NCI-H226 (cell line): ENCODE measurements at places on chromosomes 4 and X.

DNA sequence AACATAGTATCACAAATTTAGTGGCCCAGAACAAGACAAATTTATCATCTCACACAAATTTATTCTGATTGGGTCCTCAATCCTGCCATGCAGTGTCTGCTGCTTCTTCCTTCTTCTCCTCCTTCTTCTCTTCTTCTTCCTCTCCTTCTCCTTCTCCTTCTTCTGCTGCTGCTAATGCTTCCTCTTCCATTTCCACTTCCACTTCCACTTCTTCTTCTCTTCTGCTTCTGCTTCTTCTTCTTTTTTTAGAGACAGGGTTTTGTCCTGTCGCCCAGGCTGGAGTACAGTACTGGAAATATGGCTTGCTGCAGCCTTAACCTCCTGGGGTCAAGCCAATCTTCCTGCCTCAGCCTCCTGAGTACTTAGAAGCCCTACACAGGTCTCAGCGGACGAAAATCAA lies 37.5 kb downstream of the FGFBP1 start:
- no peak for DNase-seq

DNA sequence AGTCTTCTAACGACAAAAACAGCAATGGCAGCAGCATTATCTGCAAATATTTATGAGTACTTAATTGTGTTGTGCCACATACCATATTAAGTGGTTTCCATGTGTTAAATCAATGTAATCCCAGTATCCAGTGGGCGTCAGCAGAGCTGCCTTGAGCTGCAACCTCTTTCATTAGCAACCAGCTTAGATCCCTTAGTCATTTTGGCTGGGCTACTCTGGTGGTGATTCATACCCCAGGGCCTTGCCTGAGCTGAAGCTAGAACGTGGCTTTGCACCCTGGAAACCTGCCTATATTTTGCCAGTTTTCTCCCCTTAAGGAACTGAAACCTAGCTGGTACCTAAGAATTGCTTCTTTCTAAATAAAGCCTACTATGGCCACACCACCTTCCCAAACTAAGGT lies 474.3 kb upstream of the FTHL17 start:
- DNase-seq: peak; percentile 79

- DNase-seq: no peak
These were observed 56.2 kb downstream of the LRRC66 start for GRCh38 chr4:51963841-51964517.

- DNase-seq: no peak
These were observed 30.1 kb downstream of the P2RY8 start for GRCh38 chrX:1506916-1507315.

- DNase-seq: no peak
These were observed 65.0 kb downstream of the TSPAN7 start for GRCh38 chrX:38626296-38626695.

DNA sequence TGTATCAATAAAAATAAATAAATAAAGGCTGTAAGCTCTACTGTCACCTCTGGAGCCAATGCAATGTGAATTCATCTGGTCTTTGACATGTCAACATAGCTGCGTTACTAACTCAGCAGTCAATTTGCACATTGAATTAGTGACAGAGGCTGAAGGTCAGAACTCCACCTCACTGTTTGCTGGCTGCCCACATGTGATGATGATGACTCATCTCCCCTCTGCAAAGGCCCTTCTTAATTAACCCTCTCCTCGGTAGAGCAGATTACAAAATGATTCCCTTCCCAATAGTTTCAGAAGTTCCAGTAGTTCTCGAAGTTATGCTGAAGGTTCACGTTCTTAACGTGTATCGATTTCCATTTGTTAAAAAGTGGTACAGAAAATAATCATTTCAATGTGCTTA lies 1626.0 kb upstream of the TENM3 start:
- DNase-seq: no peak

GRCh38 chr4:64718091-64718490 lies 308.8 kb upstream of the TECRL start:
- DNase-seq: no peak

- DNase-seq: no peak
These were observed 688.4 kb downstream of the CCSER1 start for GRCh38 chr4:90815569-90815968.

DNA sequence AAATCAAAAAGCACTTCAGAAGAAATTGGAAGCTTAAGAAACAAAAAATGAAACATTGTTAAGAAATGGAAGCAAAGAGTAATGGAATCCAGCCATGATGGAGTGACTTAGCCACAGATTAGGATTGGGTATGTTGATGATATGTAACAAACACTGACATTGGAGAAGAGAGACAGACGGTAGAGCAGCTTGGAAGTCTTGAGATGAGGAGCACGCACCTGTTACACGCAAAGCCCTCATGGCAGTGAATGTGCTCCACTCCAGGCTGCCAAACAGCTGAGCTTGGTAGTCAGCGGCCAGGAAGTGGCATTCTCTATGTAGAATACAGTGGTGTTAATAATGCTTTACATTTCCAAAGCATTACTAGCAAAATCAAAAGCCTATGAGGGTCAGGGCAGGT lies 56.9 kb upstream of the GPRIN3 start:
- no peak for DNase-seq

GRCh38 chr4:118683513-118683912 lies 1.7 kb upstream of the METTL14 start:
- DNase-seq: peak; percentile 18

DNA sequence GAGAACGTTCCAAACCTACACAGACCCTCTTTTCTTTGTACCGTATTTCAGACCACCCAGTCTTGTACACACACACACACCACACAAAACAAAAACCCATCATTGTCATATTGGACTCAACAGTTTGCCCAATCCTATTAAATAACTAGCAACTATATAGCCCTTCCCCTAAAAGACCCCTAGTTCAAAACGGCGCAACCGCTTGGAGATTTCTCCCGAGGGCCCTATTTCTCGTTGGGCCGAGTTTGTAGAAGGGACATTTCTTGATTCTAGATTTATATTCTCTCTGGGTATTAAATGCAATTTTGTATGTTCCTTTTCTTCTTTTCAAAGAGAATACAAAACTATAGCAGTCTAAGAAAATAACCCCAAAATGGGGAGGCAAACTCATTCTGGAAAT lies 547 bp upstream of the PDGFRA start:
- no peak for DNase-seq

DNA sequence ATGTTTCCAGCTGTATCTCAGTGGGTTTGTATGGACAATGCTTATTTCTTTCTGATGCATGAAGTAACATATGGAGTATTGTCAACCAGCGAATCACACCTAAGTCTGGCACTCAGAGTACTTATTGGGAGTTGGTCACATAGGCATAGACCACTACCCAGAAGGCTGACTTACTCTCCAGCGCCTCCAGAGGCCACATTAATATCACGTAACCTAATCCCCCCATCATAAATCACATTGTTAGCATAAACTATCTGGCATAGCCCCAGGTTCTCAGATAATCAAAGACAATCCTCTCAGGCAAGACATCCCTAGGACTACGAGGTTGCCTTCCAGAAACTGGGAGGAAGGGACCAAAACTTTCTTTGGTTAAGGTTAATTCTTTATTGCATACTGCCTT lies 560.5 kb upstream of the PABPC4L start:
- no peak for DNase-seq

GRCh38 chr4:84496331-84496705 lies 2.8 kb downstream of the NKX6-1 start:
- no peak for DNase-seq

DNA sequence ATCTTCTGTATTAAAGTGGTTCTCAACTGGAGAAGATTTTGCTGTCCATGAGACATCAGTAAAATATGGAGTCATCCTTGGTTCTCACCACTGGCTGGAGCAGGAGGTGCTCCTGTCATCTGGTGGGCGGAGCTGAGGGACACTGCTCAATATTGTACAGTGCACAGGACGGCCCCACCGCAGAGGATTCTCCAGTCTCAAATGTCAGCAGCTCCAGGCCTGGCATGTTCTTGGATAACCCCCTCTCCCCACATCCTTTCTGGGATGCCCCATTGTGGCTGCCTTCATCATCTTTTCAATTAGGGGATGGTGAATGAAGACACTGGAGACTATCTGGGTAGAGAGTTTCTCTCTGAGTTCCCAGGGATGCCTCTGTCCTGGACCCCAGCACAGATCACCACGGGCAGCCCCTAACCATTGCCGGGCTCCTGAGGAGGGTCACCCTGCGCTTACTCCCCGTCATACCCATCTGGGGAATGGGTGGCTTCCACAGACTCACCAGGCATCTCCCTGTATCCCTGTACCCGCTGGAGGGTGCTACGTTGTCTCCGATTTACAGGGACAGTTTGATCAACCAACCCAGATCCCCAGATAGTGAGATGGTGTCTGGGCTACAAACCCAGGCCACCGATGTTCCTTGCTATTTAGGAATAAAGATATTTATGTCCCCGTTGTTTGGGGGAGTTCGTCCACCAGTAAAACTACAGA lies 21.9 kb upstream of the P2RY8 start:
- no peak for DNase-seq

- no peak for DNase-seq
These were observed 443.7 kb downstream of the FAT4 start for GRCh38 chr4:125758438-125758837.

DNA sequence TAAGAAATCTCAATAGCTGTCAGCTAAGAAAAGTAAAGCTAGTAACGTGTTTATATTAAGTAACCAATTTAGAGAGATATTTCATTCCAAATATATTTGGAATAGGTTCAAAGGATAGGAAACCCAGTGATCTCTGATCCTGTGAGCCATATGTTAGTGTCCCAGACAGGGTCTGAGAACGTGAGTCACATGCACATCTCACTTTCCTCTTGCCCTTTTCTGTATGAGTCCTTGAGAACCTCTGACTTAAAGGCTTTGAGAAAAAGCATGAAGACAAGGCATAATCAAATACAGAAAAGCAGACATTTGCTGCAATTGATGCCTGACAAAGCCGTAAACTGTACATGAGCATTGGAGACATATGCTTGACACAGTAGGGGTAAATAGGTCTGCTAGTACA lies 655.1 kb upstream of the ADGRL3 start:
- no peak for DNase-seq

GRCh38 chrX:132639446-132639845 lies 150.6 kb upstream of the MBNL3 start:
- DNase-seq: no peak

- no peak for DNase-seq
These were observed 1058.3 kb upstream of the SLIT2 start for GRCh38 chr4:19193274-19193981.

GRCh38 chr4:83150653-83151330 lies 36.3 kb upstream of the PLAC8 start:
- peak; percentile 62 for DNase-seq

DNA sequence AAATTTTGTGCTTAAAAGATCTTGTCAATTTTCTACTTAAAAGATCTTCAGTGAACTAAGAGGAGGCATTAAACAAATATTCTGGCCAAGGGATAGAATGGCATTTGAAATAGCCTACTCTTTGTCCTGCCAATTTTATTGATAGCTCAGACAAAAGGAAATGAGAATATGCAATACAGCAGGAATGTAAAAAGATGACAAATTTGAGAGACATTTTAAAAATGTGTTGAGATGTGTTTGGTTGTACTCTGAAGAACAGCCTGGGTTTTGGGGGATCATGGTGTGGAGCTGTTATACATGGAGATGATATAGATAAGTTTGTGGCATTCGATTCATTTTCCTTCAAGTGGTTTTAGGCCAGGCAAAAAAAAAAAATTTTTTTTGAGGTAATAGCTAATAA lies 11.6 kb upstream of the MAD2L1 start:
- DNase-seq: no peak

- no peak for DNase-seq
These were observed 30.5 kb upstream of the COL25A1 start for GRCh38 chr4:109332926-109333464.

DNA sequence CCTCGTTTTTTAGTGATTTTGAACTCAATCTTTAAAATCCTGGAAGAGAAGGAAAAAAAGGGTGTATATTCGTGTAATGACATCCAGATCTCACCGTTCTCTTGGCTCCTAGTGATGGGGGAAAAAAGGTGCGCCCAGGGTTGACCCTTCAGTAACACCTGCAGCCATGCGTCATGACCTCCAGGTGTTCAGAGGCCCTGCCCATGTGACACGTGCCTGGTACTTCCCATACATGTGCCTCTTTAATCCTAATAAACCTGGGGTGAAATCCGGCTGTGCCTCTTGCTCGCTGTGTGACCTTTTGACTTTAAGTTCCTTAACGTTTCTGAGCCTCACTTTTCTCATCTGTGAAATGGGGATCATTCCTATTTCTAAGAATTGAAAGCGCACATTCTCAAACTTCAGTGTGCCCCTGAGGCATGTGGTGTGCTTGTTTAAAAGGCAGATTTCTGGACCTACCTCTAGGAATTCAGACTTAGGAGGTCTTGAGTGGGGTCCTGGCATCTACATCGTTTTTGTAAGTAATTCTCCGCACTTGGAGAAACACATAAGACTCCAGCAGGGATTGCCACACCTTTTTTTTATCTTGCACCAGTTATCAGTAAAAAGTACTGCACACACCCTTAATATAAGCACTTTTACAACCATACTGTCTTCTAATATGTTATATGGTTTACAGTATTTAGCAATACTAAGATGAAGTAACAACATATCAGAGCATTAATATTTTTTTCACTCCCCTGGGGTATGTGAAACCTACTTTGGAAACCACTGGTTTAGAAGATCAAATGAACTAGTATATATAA lies 90.1 kb downstream of the RELL1 start:
- DNase-seq: no peak

GRCh38 chr4:30719454-30720020 lies 632 bp upstream of the PCDH7 start:
- peak; percentile 50 for DNase-seq

DNA sequence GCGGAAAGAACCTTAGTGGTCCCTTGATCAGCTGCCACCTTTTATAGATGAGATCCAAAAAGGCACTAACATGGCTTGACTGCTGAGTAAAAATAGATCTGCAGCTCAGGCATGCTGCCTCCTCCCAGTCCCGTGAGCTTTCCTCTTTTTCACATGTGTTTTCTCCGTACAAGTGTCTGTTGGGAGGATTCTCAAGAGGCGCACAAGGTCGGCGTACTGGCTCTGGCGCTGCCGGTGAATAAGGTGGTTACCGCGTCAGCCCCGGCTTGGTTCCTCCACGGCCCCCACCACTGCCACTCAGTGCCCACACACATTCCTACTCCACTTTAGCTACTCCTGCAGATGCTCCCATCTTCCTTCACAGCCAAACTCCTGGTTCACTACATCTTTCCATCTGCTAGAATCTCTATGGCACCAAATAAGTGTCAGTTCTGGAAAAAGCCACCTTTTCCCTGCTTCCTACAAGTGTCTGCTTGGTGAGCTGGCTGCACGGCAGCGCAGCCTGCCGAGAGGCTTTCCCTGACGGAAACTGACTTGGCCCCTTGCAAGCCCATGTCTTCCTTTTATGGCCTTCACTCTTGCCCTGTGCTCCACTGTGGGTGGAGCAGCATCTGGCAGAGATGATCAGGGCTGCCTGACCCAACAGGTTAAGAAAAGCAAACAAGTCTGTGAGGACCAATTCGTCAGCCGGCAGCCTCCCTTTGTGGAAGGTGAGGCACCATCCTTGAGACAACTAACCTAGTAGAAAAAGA lies 99.8 kb downstream of the KLHL8 start:
- DNase-seq: no peak

- DNase-seq: no peak
These were observed 490.6 kb downstream of the RPA4 start for GRCh38 chrX:97374266-97374665.

- DNase-seq: no peak
These were observed 44.8 kb downstream of the GAB1 start for GRCh38 chr4:143381189-143382118.

GRCh38 chrX:3166670-3167455 lies 125.6 kb downstream of the ARSF start:
- DNase-seq: no peak

- DNase-seq: no peak
These were observed 20.5 kb upstream of the DHRSX start for GRCh38 chrX:2521092-2521926.
